ENCODE measurements at places on chromosomes 16 and 17. TPM values are rescaled to one million over a fixed set of nuclear protein-coding genes. Genes with fewer than 3 reads are reported as not detected.

The CCDC200 gene
- not detected for total RNA-seq

The MRPL58 gene
- total RNA-seq, result 48.5 TPM

The KRTAP4-12 gene
- not detected for total RNA-seq

The PLA2G10 gene
- total RNA-seq, result 0.94 TPM

The NOXO1 gene
- total RNA-seq, result 1.2 TPM

The KRT37 gene
- total RNA-seq, result not detected

The ASPHD1 gene
- total RNA-seq, result 11.3 TPM

The E4F1 gene
- total RNA-seq, result 42.0 TPM

The C17orf67 gene
- 0.85 TPM for total RNA-seq

The ZG16 gene
- total RNA-seq, result not detected

Measured in GM23338 (cell line).